Fibroblast of villous mesenchyme (primary cell): ENCODE measurements at places on chromosomes 4 and X. TPM values are rescaled to one million over a fixed set of nuclear protein-coding genes. Genes with fewer than 3 reads are reported as not detected.

Gene JAKMIP1
- total RNA-seq: not detected in 2 replicates

Gene PAGE2B
- not detected in 2 replicates for total RNA-seq

Gene FREM3
- not detected in 2 replicates for total RNA-seq

Gene RTL5
- 1.3 and 2.2 TPM in 2 replicates for total RNA-seq

Gene NMU
- not detected in 2 replicates for total RNA-seq

Gene MND1
- total RNA-seq: 2.6 and 4.3 TPM in 2 replicates

Gene TECRL
- not detected in 2 replicates for total RNA-seq

Gene TBC1D8B
- 9.0 and 13.8 TPM in 2 replicates for total RNA-seq

Gene STIM2
- 18.7 and 21.6 TPM in 2 replicates for total RNA-seq

Gene STPG2
- total RNA-seq: under 0.01 and 0.32 TPM in 2 replicates

- no peak for DNase-seq
Measured at GRCh38 chrX:129981752-129982299, 609 bp upstream of the BCORL1 start.

DNA sequence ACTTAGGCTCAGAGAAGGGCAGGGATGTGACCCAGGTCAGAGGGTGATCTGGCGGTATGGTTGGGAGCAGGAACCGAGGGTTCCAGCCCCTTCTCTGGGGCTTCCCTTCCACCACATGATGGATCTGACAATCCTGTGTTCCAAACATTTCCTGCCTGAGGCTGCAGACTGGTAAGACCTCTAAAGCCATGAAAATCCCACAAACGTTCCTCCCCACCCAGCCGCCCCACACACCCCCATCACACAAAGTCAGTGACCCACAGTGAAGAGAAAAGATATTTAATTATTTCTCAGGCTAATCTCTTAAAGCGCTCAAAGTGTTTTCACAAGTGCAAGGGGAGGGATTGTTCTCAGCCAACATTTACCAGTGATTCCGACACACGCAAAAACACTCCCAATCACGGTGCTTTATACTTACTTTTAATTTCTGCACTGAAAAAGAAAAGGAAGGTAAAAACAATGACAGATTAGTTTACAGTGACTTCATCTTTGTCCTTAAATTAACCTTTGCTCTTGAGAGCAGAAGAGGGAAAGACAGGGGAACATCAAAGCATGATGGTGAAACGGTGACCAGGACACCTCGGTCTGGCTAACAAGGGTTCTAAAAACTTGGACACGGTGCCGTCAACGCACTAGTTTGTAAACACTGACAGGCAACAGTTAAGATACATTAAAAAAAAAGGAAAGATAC lies 42.4 kb downstream of the WDR1 start:
- DNase-seq: no peak

DNA sequence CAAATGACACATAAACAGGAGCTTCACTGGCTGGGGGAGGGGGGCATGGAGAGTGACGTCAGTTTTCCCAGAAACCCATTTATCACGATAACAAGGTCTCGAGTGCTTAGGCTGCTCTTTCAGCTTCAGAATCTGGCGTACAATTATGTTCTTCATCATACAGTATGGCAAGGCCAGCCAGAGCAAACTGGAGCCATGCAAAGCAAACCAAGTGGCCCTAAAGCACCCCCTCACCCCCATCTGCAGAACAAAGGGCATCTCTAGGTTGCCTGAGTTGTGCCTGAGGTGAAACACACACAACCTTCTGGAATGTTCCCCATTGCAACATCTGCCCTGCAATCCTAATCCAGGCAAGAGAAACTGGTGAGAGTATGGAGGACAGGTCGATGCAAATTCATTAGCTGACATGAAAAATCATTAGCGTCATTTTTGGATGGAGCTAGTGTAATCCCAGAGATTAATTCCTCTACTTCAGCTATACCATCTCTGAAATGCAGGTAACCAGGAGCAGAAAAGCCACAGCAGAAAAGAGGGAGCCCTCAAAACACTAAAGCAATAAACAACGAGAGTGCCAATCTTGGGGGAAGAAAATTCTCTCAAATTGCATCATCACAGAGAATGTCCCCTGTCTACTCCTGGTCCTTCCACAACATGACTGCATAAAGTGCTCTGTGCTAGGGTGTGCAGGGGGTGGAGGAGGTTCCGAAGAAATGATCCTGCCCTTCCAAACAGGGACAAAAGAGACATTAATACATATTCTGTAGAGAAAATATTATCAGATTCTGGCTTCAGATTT lies 1.8 kb downstream of the SEPTIN6 start:
- DNase-seq: peak; percentile 65

GRCh38 chr4:149987330-149988086 lies 90.7 kb upstream of the DCLK2 start:
- DNase-seq: peak; percentile 63

GRCh38 chrX:40872351-40872750 lies 137.0 kb upstream of the MED14 start:
- peak; percentile 31 for DNase-seq

DNA sequence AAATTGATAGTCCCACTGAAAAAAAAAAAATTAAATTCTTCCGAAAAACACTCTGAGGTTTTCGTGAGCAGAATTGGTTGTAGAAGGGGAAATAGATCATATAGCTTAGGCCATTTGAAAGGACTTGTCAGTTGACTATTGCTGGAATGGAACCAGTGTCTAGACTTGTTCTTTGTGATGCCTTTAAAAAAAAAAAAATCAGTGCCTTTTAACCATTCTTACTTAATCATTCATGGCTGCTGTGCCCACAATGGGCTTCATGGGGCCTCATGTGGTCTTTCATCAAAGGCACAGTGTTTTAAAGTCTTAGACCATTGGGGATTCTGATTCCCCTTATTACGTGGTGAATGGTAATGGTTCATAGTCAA lies 139.3 kb downstream of the AFF1 start:
- DNase-seq: no peak

DNA sequence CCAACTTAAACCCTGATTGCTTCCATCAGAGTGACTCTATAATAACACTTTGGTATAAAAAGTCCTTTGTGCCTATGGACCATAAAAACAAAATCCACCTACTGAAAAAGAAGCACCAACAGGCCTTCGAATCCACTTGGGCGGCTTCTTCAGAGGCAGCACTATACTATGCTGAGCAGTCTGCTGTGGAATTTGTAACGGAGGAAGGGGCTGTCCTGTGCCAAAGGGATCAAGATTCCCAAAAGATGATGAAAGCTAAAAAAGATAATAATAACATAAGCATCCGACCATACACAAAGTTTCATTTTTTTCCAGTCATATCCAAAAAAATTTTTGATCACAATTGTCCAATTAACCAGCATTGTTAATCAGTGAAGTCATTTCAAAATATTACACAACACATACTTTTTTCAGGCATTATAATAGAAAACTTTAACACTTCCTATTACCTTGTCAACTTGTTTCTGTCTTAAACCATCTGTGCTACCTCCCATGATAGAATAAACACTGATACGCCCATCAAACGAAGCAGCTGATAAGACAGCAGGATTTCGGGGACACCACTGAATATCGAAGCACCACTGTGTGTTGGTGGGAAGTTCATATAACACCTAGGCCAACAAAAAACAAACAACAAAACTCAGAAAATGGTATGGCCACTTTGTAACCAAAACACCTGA lies 24.1 kb downstream of the SEC31A start:
- no peak for DNase-seq

GRCh38 chr4:169024762-169025161 lies 14.7 kb upstream of the CBR4 start:
- peak; percentile 60 for DNase-seq

DNA sequence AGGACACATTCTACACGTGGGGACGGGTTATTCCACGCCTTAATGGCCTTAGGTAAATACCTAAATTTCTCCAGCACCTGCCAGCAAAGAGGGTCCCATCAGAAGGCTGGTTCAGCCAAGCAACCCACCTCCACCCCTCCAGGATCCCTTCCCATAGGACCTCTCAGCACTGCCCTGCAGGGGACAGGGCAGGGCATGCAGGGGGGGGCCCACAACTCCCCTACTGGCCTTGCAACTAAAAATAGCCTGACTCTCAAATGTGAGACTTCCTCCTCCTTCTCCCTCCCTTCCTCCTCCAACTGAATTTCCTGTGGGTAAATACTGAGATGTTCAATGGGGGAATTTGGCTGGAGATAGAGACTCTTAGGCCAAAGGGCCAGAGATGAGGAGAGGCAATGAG lies 6.3 kb downstream of the LAS1L start:
- DNase-seq: no peak

- DNase-seq: no peak
Measured at GRCh38 chr4:95381843-95382580, 166.8 kb downstream of the UNC5C start.

GRCh38 chrX:10634392-10635161 lies 14.2 kb upstream of the MID1 start:
- peak; percentile 42 for DNase-seq

DNA sequence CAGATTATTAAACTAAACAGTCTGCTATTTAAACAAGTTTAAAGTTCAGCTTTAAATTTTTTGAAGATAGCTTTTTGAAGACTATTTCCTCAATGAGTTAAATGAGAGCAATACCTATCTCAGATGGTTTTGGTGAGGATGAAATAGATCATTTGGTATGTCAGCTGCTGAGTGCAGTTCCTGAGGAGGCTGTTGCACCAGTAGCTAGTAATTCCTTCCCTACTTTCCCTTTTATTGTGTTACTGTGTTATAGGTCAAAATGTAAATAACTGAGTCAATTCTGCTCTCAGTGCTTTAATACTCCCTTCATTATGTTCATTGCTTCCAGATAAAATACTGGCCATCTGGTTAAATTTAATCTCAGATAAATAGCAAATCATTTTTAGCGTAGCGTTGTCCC lies 48.6 kb downstream of the BMPR1B start:
- no peak for DNase-seq

GRCh38 chrX:9532349-9532748 lies 67.5 kb downstream of the TBL1X start:
- DNase-seq: peak; percentile 90

DNA sequence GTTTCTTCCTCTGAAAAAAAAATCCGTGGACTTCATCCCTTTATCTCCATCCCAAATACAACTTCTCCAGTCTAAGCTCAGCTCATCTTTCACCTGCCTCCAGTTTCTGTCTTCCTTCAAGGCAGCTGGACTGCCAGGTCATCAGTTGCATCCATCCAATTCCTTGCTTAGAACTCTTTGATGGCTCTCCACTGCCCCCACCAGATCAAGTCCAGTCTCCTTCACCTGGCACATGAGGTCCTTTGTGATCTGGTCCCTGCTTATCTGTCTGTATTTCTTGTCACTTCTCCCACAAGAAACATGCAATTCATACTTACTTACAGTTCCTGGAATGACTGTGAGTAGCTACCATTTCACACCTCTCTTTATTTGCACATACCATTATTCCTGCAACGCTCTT lies 33.8 kb downstream of the OTUD6A start:
- DNase-seq: peak; percentile 3

- no peak for DNase-seq
Measured at GRCh38 chr4:98586291-98586961, 72.0 kb downstream of the TSPAN5 start.
